Effector memory CD4-positive, alpha-beta T cell (primary cell): ENCODE measurements at places on chromosomes 1 and 21.
A peak's percentile ranks its signal among the peaks of the same experiment; 100 is the strongest.

DNA sequence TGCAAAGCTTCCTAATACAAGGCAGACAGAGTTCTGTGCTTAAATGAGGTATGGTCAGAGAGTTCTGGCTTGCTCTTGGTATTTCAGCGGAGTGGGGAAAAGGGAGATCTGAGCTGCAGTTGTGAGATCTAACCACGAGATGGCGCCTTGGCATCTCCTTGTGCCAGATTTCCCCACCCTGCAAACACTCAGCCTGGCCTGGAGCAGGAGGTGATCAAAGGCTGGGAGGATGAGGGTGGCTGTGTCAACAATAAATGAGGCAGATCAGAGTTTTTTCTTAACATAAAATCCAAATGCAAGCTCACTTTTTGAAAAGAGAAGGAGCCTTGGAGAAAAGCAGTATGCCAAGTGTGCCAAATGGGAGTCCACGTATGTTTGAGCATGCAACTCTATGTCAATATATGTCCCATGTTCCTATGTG is 4.1 kb upstream of the TFAP2E start:
- DNase-seq, result peak; percentile 29

DNA sequence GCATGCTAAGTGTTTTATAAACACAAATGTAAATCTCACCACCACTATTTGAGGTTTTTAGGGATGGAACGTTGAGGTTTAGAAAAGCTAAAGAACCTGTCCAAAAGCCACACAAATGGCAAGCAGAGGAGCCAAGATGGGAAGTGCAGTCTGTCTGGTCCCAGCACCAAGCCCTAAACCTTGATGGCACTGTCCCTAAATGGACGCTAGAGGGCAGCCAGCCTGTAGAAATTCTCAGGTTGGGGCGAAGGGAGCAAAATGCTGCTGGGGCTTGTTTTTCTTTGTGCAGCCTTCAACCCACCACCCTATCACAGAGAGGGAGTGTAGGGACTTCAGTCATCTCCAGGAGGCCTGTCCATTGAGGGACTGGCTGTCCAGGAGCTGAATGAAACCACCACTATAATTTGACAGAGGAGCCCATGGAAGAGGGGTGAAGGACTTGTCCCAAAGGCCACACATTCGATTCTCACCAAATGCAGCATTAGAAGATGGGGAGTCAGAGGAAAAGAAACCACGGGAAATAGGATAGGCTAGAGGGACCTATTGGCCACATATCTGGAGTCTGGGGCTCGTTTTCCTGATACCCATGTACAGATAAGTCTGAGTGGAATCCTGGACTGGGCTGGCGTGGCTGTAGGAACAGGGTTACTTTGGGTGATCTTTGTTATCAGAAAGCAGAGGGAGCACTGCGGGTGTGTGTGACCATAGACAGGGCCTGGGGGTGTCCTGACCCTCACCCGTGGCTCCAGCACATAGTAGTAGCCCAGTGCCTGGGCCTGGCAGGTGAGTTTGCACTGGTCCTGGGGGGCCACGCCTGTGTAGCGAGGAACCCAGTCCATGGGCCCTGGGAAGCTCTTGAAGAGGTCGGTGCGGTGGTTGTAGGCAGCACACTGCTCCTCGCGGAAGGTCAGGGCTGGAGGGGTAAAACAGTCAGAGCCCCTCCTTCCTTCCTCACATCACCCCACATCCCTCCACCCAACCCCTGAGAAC is 6.1 kb downstream of the ADAMTS4 start:
- DNase-seq, result peak; percentile 42

GRCh38 chr1:92709738-92710137 is 75.2 kb downstream of the EVI5 start:
- no peak for DNase-seq

DNA sequence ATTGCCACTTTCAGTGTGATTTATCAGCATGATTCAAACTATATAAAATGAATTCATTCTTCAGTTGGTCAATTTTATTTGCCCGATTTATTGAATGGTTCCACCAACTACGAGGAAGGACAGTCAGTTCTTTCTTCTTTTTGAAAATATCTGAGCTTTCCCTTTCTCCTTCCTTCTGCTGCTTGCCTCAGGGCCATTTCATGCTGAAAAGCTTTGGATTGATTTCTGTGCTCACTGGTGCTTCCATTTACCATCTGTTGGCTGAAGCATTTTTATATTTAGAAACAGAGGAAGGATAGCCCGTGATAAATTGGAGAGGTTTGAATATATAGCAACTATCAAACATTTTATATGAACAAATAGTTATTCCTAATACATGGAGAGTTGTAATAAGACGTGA is 68.9 kb upstream of the ADAMTS5 start:
- no peak for DNase-seq

DNA sequence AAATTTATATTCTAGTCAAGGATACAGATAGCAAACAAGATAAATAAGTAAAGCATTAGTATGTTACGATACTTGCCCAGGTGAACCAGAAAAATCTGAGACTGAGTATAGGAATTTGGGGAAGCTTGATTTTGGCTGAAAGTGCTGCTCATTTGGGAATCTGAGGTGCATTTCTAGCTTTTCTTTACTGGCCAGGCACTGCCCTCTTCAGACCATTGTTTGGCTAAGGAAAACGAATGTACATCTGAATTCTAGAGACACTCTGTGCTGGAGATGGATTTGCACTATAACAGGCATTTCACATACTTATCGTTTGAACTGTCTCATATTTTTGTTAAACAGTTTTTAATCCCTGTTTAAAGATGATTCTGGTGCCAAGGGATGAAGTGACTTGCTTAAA is 23.4 kb downstream of the ARID1A start:
- no peak for DNase-seq

DNA sequence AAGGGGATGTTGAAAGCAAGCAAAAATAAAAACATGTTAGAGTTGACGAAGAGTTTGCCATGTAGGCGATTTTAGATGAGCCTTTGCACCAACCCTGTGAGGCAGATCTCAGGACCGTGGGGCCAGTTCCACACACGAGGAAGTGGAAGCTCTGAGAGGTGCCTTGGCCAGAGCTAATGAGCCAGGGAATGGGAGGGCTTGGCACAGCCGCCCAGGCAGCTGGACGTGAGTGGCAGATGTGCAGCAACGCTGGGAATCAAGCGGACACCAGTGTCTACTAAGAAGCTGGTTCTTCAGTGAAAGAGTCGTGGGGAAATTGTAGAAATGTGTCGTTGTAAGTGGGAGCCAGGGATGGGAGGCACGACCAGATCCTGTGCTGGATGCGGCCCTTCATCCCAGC is 58.9 kb upstream of the COL6A1 start:
- DNase-seq, result no peak

GRCh38 chr1:7898962-7899361 is 41.7 kb downstream of the TNFRSF9 start:
- no peak for DNase-seq

- DNase-seq, result no peak
Measured at GRCh38 chr1:224196813-224197600, 14.0 kb downstream of the DEGS1 start.

DNA sequence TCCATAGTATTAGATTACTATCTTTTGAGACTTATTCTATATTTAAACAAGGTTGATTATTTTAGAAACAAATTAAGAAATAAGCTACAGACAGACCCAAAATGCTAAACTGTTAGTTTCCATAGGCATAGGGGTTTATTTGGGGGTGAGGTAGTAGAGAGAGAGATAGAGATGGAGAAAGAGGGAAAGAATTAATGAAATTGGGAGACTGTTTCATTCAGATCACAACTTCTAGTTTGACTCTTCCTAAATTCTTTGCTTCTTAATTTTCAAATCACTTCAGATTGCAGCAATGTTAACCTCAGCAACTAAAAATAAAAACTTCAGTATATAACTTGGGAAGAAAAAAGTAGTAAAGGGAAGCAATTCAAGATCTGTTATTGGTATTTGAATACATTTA is 3.4 kb downstream of the JUN start:
- DNase-seq, result no peak

DNA sequence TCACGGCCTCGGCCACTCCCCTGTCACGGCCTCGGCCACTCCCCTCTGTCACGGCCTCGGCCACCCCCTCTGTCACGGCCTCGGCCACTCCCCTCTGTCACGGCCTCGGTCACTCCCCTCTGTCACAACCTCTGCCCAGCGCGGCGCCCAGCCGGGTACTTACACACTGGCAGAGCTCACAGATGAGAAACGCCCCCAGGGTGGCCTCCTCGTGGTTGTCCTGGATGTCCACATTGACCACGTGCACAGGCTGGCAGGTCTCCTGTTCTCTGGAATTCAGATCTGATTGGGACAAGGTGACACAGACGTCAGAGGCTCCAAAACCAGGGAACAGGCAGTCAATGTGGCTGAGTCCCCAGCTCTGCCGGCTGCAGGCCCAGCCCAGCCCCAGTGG is 3.3 kb upstream of the TMEM240 start:
- DNase-seq, result no peak

GRCh38 chr21:42614396-42614795 is 39.0 kb upstream of the PDE9A start:
- DNase-seq, result peak; percentile 45

- no peak for DNase-seq
Measured at GRCh38 chr1:240285540-240285939, 193.9 kb downstream of the FMN2 start.

GRCh38 chr1:5742032-5742431 is 250.2 kb downstream of the NPHP4 start:
- DNase-seq, result no peak

DNA sequence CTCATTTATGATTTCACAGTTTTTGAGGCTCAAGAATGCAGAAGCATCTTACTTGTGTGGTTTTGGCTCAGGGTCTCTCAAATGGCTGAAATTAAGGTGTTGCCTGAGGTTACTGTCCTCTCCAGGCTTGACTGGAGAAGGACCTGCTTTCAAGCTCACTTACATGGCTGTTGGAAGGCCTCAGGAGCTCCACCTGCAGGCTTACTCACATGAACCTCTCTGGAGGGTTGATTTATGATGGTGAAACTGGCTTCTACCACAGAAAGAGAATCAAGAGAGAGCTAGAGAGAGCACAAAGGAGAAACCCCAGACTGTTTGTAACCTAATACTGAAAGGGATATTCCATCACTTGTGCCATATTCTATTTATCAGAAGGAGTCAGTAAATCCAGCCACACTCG is 6.2 kb upstream of the KCNK2 start:
- no peak for DNase-seq

- no peak for DNase-seq
Measured at GRCh38 chr1:13809461-13810159, 109.6 kb downstream of the PRDM2 start.

DNA sequence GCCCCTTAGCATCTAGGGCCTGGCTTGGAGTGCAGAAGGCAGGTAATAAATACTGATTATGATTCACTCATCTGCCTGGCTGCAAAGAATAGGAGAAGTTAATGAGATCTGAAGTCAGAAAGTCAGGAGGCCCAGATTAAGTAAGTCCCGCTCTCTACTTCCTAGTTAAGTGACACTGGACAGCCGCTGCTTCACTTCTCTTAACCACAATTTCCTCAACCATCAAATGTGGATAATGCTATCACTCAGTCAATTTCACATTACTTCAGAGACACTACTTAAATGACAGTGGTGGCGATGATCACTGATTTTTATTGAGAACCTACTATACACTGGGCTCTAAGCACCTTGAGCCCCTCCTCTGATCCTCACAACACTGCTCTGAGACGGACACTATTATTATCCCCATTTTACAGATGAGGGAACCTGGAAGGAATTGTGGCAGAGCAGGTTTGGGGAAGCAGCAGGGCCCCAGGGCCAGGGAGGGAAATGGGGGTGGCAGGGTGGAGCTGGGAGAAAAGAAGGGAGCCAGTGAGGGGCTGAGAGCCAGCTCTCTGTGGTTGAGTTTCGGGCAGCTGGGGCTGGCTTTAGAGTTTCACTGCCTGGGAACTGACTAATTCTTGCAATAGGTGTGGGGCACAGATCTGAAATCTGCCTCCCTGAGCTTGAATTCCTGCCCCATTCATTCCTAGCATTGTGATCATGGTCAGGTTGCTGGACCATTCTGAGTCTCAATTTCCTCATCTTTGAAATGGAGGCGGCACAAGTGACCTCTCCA is 2.4 kb upstream of the E2F2 start:
- DNase-seq, result no peak

- DNase-seq, result no peak
Measured at GRCh38 chr1:15107911-15108310, 45.6 kb upstream of the TMEM51 start.

- DNase-seq, result peak; percentile 16
Measured at GRCh38 chr1:208245185-208245705, 1.1 kb upstream of the PLXNA2 start.

DNA sequence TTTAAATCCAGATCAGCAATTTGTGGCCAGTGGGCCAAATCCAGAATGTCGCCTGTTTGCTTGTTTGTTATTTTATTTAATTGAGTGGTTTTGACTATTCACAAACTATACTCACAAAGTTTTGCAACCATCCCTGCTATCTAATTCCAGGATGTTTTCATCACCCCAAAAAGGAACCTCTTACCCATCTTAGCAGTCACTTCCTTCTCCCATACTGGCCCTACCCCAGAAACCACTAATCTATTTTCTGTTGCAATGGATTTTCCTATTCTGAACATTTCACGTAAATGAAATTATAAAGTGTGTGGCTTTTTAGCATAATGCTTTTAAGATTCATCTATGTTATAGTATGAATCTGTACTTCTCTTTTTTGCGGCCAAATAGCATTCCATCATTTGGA is 41.3 kb downstream of the WDTC1 start:
- no peak for DNase-seq

- no peak for DNase-seq
Measured at GRCh38 chr1:30777904-30778153, 20.3 kb upstream of the LAPTM5 start.

DNA sequence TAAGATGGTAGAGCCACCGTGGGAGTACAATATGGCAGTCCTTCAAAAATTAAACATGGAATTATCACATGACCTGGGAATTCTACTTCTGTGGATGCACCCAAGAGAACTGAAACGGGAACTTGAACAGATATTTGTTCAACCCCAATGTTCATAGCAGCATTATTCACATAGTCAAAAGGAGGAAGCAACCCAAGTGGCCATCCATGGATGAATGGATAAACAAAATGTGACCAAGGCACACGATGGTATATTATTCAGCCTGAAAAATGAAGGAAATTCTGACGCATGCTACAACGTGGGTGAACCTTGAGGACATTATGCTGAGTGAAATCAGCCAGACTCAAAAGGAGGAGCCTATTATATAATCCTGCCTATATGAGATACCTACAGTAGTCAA is 22.8 kb upstream of the LAPTM5 start:
- no peak for DNase-seq

GRCh38 chr21:42143111-42143510 is 72.0 kb downstream of the UMODL1 start:
- DNase-seq, result no peak

GRCh38 chr1:20367626-20368025 is 77.0 kb downstream of the VWA5B1 start:
- DNase-seq, result no peak

DNA sequence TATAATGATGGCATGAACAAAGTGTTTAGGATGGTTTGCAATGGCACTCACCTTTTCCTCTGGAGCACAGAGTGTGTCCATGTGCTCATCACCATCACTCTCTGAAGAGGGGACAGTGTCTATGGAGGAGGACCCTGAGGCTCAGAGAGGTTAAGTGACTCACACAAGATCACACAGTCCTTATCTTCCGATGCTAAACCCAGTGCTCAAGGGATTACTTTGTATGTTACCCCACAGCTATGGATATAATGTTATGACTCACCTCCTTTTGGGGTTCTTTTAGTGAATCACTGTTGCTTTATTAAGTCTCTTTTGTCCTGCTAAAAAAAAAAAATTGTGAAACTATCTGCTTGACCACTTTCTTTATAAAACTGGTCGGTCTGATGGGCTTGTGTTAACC is 67.6 kb downstream of the TENT5C start:
- no peak for DNase-seq

GRCh38 chr1:42943166-42943565 is 15.5 kb downstream of the SLC2A1 start:
- DNase-seq, result no peak
